ENCODE measurements at places on chromosomes 4 and X. TPM values are rescaled to one million over a fixed set of nuclear protein-coding genes. Genes with fewer than 3 reads are reported as not detected.

DNA sequence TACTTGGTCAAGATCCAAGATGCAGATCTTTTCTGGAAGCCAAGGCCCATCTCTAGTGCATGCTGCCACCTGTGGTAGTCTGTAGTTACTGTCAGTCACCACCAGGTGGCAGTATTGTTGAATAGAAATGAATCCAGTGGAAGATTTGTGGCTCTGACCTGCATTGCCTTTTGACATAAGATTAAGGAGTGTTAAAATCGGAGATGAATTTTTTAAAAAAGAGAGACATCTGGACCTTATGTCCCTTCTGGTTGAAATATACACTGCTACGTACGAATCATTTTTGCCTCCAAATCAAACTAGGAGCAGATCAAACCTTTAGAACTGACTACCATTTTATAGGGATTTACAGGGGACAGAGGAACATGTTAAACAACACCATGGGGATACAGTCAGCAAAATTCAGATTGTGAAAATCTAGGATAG is 46.9 kb upstream of the RHOH start:
- DNase-seq = peak; percentile 17

GRCh38 chr4:153527690-153528089 is 61.5 kb downstream of the TMEM131L start:
- DNase-seq = no peak

DNA sequence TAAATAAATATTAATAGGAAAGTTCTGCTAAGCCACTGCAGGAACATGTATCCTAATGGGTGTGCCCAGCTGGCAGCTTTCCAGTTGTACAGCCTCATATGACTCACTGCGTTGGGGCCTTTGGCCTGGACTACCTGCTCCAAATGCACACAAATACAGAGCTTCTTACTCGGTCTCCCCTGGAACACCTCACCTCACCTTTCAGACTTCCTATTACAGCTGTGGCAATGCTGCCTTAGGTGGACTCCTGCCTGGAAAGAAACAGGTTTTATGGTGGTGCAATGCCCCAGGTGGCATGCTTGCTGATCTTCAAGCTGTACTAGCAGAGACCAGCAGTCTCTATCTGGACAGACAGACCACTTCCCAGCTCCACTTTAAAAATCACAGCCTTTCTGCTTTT is 85.7 kb upstream of the EXOC1L start:
- peak; percentile 67 for DNase-seq

SPANXB1 gene
- total RNA-seq = not detected

DNA sequence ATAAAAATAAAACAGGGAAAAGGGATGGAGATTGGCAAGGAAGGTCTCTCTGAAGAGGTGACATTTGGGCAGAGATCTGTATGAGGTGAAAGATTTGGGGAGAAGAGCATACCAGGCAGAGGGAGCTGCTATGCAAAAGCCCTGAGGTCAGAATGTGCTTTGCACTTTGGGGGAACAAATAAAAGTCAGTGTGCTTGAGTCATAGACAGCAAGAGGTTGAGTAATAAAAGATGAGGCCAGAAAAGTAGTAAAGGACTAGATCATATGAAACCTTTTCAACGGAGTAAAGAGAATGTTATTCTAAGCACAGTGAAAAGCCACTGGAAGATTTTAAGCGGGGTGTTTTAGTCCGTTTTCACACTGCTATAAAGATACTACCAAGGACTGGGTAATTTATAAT is 76.5 kb upstream of the TEX13A start:
- no peak for DNase-seq

AKAP17A gene
- total RNA-seq = 63.5 TPM

DNA sequence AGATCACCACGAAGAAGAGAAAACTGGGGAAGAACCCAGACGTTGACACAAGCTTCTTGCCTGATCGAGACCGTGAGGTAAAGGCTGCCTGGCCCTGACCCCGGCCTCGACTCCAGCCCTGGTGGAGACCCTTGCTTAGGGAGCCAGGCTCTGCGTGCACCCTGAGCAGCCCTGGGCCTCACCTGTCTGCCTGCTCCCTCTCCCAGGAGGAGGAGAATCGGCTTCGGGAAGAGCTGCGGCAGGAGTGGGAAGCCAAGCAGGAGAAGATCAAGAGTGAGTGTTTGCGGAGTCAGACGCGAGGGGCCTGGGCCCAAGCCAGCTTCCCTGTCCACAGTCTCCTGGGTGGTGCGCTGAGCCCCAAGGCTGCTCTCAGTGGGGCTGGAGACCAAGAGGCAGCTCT is 4.5 kb downstream of the FAM50A start:
- no peak for DNase-seq

NEXMIF gene
- not detected for total RNA-seq

- DNase-seq = no peak
These were observed 28.9 kb upstream of the DDX53 start for GRCh38 chrX:22970861-22971260.

DAPP1 gene
- not detected for total RNA-seq

CCKAR gene
- 16.8 TPM for total RNA-seq

DNA sequence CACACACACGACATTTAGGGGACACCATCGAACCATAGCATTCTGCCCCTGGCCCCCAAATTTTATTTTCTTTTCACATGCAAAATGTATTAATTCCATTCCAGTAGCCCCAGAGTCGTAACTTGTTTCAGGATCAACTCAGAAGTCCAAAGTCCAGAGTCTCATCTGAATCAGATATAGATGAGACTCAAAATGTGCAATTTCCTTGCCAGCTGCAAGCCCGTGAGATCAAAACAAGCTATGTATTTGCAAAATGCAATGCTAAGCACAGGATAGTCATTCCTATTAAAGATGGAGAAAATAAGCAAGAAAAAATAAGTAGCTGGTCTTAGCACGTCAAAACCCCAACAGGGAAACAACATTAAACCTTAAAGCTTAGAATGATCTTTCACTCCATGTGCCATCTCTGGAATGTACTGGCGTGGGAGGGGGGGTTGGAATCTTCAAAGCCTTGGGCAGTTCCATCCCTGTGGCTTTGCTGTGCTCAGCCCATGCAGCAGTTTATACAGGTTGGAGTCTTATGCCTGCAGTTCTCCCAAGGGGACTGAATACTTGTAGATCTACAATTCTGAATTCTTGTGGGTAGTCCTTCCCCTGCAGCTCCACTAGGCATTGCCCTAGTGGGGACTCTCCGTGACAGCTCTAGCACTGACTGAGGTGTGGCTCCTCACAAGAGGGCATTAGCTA is 47.7 kb upstream of the SYTL5 start:
- no peak for DNase-seq

DNA sequence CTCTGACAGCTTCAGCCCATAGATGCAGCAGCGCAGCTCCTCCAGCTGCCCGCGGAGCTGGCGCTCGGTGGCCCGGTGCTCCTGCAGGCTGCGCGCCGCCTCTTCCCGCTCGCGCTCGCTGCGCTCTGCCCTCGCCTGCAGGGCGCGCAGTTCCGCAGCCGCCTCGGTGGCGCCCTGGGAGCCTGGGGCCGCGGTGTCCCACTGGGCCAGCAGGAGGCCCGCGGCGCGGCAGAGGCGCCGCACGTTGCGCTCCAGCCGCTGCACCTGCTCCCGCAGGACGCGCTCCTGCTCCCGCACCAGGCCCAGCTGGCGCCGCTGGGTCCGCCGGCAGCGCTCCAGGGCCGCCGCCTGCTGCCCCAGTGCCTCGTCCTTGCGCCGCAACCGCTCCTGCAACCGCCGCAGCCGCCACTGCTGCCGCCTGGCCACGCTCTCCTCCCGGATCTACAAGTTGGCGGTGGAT is 10.1 kb downstream of the C4orf50 start:
- DNase-seq = peak; percentile 6

DNA sequence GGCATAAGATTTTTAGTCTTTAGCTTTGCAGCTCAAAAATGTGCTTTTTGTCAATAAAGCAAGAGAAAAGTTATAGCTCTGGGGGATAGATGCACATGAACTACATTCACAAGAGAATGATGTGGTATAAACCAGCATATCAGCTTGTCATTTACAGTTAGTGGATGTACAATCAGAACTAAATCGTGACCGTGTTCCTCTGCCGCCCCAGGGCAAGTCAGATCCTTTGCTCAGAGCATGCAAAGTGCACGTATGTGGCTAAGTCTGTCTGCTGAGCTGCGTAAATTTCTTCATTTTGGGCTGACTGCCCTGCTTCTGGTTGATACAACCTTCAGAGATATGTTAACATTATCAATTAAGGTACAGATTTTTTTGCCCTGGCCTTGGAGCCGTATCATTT is 9.3 kb downstream of the PGM2 start:
- no peak for DNase-seq

GAGE12E gene
- not detected for total RNA-seq

SLC9B2 gene
- 14.3 TPM for total RNA-seq

- DNase-seq = peak; percentile 72
These were observed 677 bp upstream of the CYP4V2 start for GRCh38 chr4:186190581-186191199.

GRCh38 chrX:19902110-19902509 is 14.7 kb upstream of the SH3KBP1 start:
- no peak for DNase-seq

DNA sequence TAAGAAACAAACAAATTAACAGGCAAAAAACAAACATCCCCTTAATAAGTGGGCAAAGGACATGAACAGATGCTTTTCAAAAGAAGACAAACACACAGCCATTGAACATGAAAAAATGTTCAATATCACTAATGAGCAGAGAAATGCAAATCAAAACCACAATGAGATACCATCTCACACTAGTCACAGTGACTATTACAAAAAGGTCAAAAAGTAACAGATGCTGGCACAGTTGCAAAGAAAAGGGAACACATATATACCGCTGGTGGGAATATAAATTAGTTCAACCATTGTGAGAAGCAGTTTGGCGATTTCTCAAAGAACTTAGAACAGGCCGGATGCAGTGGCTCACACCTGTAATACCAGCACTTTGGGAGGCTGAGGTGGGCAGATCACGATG is 146.1 kb upstream of the NEIL3 start:
- no peak for DNase-seq

- DNase-seq = no peak
These were observed 159.9 kb downstream of the SPRY1 start for GRCh38 chr4:123556526-123556925.

DNA sequence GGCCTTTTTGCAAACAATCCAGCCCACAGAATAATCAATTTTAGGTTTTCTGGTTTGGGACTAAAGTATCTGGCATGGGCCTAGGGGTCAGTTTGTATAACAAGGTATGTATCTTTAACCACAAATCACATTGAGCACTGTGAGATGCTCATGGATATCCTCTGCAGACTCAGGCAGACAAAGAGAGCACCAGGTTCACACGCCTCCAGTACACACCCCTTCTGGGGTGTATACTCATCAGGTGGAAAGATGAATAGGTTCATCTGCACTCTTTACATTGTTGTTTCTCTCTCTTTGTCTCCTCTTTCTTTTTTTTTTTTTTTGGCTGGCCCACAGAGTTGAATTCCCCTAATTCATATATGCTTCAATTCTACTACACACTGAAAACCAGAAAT is 21.1 kb downstream of the TEC start:
- no peak for DNase-seq

- DNase-seq = no peak
These were observed 951.1 kb downstream of the FAT4 start for GRCh38 chr4:126265888-126266287.

CXCL10 gene
- 0.40 TPM for total RNA-seq

- DNase-seq = no peak
These were observed 173.9 kb downstream of the COL25A1 start for GRCh38 chr4:109128589-109128988.

DNA sequence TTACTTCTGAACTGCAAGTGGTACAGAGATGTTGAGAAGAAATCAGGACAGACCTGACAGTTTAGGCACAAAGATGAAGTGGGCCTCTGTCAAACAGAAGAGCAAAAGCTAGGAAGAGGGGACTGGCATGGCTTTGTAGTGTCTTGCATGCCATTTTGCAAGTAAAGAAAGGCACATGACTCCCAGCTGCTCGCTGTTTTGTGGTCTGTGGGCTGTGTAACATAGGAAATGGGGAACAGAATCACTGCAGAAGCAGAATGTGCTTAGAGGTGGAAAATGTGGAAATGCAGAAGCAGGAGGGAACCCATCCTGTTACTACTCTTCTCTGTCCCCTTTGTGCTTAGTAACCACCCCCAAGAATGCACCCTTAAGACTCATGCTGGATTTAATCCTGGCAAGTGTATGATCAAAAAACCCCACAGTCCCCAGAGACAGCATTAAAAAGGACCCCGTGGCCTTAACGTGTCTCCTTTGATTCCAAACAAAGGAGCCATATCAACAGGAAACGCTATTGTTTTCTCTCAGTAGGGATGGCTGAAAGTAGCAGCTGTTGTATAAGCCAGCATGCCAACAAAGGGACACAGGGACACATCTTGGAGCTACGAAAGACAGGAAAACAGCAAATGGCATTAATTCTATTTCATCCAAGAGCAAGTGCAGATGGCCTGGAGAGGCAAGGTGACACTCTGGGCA is 177.6 kb upstream of the GLRA2 start:
- DNase-seq = no peak

DNA sequence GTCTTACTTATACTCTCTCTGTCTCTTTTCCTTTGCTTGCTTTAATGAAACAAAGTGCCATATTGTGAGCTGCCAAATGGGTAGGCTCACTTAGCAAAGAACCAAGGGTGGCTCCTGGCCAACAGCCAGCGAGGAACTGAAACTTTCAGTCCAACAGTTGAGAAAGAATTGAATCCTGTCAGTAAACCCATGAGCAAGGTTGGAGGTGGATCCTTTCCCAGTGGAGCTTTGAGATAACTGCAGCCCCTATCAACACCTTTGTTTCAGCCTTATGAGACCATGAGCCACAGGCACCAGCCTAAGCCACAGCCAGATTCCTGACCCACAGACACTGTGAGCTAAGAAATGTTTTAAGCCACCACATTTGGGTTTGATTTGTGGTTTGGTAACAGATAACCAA is 362.2 kb downstream of the PDGFC start:
- no peak for DNase-seq

DNA sequence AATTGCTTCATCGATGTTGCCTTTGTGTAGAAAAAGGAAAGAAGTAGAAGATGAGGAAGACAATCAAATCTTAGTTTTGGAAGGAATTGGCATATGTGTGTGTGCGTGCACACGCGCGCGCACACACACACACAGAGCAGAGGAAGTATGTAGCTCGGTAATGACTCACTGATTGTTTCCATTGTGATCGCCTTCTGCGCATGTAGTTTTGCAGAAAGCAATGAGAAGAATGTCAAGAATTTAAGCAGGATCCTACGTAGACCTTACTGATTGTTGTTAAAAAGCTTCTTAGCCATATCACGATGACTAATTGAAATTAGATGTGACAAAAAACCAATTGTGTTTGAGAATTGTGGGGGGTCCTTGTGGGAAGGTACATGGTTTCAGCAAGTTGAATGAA is 12.8 kb upstream of the LIMCH1 start:
- no peak for DNase-seq

DMRTC1B gene
- total RNA-seq = not detected

DNA sequence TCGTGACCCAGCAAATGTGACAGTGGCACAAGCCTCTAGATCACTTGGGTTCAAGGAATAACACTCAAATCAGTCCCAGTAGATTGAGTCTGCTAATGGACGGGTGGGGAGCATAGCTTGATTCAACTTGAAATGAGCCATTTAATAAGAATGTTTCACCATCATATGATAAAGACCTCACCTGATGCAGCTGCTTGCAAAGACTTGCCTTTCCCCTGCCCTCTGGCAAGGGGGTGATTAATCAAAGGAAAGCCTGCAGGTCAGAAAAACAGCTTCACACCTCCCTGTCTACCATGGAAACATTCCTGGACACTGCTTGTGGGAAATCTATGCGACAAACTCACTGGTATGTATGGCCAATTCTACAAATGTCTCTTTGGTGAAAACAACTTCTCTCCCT is 54.5 kb downstream of the CD99L2 start:
- no peak for DNase-seq

- no peak for DNase-seq
These were observed 104.1 kb downstream of the KLHL4 start for GRCh38 chrX:87621697-87622096.

- no peak for DNase-seq
These were observed 28.3 kb downstream of the STK32B start for GRCh38 chr4:5079581-5079980.

ANOS1 gene
- not detected for total RNA-seq

PABPC5 gene
- total RNA-seq = 1.1 TPM

All from MG63 (cell line).